ENCODE measurements at places on chromosomes 16 and 17.
A peak's percentile ranks its signal among the peaks of the same experiment; 100 is the strongest.

DNA sequence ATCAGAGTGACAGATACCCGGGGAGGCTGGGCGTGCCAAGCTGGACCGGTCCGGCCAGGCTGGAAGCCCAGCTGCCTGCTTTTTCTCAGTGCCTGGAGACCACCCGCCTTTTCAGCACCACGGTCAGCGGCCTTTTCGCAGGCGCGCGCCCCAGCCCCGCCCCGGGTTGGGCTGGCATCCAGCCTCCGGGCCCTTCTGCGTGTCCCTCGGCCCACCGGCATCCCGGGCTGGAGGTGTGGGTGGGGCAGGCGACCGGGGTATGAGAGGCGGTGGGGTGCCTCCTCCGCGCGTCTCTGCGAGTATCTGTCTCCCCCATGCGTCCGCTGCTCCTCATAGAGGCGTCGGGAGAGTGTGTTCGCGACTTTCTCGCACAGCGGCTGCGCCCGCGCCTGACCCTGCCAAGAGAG lies 102.5 kb downstream of the MRM1 start:
- ATAC-seq: peak; percentile 74

GRCh38 chr17:73315471-73315870 lies 3.7 kb upstream of the CDC42EP4 start:
- no peak for ATAC-seq

DNA sequence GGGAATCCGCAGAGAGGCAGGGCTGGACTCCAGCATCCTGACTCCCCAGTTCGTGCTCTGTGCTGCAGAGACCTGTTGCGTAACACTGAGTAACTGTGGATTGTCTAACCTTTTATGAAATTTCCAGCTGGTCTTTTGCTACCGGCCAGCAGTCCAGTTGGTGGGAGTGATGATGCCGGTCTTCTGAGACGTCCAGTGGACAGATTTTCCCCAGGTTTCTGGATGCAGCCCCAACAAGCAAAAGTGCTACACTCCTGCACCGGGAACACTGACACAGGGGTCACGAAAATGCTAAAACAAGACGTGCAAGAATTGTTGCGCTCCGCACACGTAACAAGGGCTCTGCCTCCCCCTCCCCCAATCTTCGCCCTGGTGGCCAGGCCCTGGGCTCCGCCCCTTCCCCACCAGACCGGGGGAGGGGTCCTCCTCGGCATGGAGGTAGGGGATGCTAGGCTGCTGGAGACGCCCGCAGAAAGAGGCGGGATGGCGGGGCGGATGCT lies 701 bp upstream of the MRC2 start:
- ATAC-seq: peak; percentile 38

DNA sequence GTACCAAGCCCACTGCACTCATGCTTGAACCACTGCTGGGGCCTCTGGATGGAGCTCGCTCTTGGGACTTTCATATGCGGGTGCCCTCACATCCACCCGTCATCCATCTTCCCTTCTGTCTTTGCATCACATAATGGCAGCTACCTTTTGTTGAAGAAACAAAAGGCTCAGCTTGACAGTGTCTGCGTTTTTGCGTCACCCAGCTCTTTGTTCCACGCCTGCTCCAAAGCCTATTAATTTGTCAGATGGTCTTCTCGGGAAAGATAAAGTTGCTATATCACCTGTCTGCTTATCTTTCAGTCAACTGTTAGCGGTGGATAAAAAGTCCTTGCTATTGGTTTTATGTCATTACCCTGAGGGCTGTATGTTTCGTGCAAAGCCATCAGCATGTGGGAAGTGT lies 18.1 kb upstream of the BCO1 start:
- ATAC-seq: peak; percentile 87

GRCh38 chr16:88805887-88806393 lies 2.4 kb downstream of the CDT1 start:
- no peak for ATAC-seq

DNA sequence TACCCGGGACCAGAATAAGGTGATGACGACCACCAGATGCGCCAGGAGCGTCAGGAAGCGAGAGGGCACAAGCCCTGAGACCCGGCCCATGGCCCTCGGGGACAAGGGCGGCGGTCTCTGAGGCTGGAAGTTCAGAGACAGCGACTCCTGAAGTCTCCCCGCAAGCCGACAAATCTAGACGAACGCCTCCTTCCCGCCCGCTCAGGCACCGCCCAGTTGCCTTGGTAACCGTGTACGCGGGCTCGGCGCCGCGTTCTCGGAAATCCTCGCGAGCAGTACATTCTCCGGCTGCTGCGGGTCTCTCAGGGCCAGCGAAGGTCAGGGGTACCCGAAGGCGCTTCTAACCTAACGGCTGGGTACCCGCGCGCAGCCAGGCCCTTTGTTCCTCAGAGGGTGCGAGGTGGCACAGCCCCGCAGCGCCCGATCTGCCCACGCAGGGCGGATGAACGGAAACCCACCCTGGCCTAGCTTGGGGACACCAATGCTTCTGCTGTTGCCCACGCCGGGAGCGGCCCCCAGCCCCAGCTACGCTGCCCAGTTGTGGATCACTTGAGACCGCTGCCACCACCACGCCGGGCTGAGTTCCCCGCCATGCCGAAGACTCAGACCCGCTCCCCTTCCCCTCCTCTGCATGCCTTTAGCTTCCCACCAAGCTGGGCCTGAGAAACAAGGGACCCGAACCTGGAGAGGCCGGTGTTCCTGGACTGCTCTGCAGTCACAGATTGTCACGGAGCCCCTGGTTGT lies at the start of gene TMEM107:
Gene TMEM107 (minus strand): TSS at position 184 of the 744 bp plus-strand sequence. CDS start 94 bp downstream, at position 90.
- ATAC-seq: peak; percentile 59

GRCh38 chr16:17063201-17064139 lies 407.3 kb downstream of the XYLT1 start:
- peak; percentile 87 for ATAC-seq

DNA sequence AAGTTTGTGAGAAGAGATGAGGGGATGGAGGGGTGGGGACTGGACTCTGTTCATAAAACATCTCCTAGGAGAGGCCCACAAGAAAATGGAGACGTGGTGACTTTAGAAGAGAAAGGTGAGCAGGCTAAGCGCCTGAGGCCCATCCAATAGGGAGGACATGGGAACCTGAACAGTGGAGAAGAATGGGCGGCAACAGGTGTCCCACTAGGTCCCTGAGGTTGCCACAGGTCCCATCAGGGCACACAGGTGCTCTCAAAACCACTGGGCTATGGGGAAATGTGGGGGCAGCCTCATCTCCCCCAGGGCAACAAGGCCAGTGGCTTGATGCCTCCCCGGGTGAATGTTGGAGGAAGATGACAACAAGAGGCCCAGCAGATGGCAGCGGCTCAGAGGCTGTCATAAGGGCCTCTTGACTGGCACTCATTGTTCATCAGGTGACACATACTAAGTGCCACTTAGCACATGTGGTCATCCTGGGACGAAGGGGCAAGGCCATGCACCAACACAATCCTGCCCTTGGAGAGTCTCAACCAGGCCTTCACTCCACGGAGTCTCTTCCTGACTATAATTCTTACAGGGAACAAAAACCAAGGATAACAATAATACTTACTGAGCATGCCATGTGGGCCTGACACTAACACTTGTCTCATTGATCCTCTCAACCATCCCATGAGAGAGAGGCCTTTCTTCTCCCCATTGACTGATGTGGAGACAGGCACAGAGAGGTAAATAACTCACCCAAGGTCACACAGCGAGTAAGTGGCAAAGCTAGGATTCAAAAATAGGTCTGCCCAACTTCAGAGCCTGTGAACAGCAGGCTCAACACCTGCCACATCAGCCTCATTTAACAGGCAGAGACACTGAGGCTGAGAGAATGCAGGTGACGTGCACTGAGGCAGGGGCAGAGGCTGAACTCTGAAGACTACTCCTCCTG lies 38.0 kb downstream of the CUEDC1 start:
- peak; percentile 1 for ATAC-seq

DNA sequence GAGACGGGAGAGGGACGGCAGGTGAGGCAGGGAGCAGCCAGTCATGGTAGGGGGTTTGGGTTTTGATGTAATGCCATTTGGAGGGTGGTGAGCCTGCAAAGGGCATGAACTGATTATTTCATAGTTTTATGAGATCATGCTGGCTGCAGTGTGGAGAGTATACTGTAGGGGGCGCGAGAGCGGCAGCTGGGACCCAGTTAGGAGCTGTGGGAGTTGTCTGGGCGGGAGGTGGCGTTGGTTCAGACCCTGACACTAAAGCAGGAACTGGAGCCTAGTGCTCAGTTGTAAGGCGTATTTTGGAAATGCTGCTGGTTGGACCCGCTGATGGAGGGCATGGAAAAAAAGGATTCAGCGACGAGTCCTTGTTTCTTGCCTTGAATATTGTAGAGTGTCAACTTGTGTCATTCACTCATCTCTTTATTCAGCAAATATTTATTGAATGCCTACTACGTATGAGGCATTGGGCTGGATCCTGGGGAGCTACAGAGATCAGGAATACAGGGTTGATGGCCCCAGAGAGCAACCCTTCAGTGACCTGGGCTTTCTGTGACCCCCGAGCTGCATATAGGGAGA lies 23.7 kb upstream of the KDM8 start:
- ATAC-seq: peak; percentile 90

GRCh38 chr17:4161192-4161966 lies 18.4 kb downstream of the CYB5D2 start:
- ATAC-seq: peak; percentile 58

- no peak for ATAC-seq
These were observed 51.8 kb downstream of the MYH3 start for GRCh38 chr17:10605221-10605783.

DNA sequence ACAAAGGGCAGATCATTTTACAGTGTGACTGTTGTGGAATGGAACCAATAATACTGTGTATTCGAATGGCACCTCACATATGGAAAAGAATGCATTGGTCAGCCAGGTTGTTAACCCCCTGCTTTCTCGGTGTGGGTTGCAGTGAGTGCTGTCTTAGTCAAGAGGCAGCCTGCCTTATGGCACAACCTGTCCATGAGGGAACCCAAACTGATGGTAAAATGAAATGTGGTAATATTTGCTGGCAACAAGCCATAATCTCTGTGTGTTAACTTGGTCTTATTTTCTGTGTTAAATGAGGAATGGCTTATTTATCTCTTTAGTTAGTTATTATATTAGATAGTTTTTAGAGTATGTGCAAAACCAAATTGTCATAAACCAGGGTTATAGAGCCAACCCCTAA lies 81.6 kb downstream of the TMC6 start:
- ATAC-seq: no peak

- no peak for ATAC-seq
These were observed 630.7 kb downstream of the TOX3 start for GRCh38 chr16:51916231-51916630.

DNA sequence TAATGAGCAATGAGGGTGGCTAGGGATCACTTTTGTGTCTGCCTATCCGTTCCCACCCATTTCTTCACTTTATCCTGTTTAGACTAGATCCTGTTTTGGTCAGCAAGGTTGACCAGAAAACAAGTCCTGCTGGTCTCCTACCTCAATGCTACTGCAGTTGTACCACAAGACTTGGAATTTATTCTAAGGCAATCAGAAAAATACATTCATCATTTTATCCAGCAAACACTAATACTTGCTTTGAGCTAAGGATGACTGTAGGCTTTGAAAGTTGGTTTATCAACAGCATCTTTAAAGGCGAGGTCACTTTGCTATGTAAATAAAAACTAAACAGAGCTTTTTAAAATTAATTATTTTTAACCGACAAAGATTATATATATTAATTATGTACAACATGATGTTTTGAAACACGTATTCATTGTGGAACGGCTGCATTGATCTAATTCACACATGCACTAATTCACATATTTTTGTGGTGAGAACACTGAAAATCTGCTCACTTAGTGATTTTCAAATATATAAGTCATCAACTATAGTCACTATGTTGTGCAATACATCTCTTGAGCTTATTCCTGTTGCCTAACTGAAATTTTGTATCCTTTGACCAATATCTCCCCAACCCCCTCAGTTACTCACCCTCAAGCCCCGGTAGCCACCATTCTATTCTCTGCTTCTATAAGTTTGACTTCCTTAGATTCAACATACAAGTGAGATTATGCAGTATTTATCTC lies 125.9 kb upstream of the HS3ST3A1 start:
- ATAC-seq: no peak

Data from motor neuron (in vitro differentiated cells).